Neural crest cell (in vitro differentiated cells): ENCODE measurements at places on chromosomes 2 and 18.
A peak's percentile ranks its signal among the peaks of the same experiment; 100 is the strongest.

- no peak for DNase-seq
These were observed 129.2 kb upstream of the CYP26B1 start for GRCh38 chr2:72276876-72277275.

- no peak for DNase-seq
These were observed 75.5 kb upstream of the CCDC68 start for GRCh38 chr18:55034742-55035141.

GRCh38 chr2:189834059-189834458 lies 49.8 kb downstream of the PMS1 start:
- no peak for DNase-seq

- no peak for DNase-seq
These were observed 119.7 kb downstream of the ACAA2 start for GRCh38 chr18:49693717-49694005.

DNA sequence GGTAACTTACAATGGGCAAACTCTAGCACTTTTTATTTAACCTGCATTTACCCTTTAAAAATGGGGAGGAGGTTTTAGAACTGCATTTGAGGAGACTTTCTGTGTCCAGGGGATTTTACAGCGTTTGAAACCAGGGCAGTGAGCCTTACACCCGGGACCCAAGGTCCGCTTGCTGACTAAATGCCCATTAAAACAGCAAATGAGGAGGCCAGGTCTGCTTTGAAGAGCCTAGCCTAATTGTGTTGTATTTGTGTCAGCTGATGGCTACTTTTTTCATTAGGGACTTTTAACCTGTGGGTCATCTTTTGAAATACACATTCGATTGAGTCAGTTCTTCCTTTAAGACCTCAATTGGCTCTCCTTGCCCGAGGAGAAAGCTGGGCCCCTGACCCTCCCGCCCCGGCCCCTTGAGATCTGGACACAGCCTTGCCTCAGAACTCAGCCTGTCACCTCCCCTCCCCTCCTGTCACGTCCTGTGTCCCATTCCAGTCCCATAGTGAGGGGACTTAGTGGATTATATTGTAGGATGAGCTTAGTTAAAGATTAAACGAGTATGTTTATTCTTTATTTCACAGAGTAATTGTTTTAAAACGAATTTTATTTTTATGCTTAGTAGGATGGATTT lies 69.0 kb downstream of the KLHL29 start:
- DNase-seq = no peak

DNA sequence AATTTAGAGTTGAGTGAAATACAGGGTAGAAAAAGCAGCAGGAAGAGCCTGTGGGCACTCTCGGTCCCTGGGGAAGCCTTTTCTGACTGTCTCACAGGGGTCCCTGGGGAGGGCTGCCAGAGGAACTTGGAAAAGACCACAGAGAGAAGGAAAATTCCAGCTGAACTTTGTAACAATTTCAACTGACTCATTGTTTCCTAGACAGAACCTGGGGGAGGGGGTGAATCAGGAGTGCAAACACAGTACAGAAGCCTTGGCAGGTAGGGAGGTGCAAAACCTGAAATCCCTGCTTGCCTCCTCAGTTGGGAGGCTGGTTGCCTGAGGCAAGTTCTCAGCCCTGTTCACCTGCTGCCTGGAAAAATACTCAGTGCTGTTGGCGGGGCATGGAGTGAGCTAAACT lies 106.8 kb downstream of the GRB14 start:
- no peak for DNase-seq

GRCh38 chr18:11995445-11996189 lies 14.3 kb downstream of the IMPA2 start:
- DNase-seq = peak; percentile 49

DNA sequence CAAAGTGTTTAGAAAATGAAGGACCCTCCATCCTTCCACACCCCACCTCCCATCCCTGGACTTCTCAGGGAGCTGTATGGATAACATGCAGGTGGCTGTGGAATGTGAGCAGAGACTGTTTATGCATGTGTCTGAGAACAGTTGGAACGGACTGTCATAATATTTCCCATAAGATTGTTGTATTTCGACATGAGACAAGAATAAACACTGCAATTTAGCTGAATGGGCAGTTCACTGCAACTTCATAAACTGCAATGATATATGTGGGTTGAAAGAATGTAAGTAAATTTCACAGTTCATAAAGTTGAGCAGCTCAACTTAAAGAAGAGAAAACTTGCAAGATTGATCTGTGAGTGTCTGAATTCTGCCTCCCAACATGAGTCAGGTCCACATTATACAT lies 74.6 kb downstream of the MEP1B start:
- no peak for DNase-seq

DNA sequence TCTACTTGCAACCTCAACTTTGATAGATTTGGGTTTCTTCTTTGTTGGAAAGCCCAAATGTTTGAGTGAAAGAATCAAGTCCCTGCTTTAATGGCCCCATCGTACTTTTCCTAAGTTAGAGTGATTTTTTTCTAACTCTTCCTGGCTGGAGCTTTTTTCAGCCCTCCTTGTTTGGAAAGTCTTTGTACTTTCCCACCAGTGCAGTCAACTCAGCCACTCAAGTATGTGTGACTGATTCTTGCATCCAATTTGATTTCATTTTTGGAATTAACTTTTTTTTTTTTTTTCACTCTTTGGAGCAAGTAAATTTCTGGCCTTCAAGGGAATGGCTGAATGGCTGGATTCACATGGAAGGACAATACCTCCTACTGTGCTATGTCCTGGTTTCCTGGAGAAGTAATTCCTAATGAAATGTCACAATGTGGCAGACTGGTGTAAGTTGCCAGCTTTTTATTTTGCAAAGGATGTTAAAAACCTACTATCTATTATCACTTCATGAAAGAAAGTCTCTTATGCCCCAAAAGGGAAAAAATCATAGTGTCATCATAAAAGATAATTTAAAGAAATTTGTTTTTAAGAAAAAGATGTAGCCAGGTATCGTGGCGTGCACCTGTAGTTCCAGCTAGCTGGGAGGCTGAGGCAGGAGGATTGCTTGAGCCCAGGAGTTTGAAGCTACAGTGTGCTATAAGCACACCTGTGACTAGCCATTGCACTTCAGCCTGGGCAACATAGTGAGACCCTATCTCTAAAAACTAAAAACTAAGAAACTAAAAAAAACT lies 76.0 kb upstream of the ZFP36L2 start:
- no peak for DNase-seq

DNA sequence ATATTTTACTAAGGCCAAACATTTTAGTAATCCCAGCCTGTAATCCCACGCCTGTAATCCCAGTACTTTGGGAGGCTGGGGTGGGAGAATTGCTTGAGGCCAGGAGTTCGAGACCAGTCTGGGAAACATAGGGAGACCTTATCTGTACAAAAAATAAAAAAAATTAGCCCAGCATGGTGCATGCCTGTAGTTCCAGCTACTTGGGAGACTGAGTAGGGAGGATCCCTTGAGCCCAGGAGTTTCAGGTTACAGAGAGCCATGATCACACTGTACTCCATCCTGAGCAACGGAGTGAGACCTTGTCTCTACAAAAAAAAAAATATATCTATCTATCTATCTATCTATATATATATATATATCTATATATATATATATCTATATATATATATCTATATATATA lies 19.1 kb downstream of the KLHL23 start:
- DNase-seq = no peak

DNA sequence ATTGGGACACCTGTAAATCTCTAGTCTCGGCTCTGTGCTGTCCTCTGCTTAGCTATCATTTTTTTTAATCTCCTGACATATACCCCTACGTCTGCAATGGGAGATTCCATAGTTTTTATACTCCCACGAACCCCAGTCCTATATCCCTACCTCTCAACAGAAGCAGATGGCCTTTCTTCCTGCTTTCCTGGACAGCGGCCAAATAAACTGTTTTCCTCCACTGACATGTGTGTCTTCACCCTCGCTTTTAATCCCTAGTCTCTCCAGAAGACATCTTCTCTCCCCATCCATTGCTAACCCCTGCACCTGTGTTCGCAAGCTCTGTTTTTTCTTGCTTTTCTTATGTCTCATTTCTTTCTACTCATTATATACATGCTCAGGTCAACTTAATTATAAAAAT lies 395.4 kb downstream of the EPHA4 start:
- DNase-seq = no peak

DNA sequence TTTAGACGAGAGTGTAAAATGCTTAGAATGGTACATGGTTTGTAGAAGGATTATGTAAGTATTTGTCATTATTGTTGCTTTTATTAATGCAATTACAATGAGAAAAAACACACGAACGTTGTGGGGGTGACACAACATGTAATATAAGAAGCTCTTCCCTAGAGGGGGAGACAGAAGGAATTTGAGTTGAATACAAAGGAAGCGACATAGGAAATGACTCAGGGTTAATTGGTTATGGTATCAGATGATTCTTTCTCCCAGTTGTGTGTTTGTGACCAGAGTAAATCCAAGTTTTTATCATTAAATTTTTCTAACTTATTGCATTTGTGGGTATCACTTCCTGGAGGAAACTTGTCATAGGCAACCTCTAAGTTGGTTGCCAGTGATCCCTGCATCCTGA lies 625.6 kb upstream of the CDH2 start:
- no peak for DNase-seq

- DNase-seq = no peak
These were observed 1.1 kb downstream of the MAP2 start for GRCh38 chr2:209424781-209425470.

DNA sequence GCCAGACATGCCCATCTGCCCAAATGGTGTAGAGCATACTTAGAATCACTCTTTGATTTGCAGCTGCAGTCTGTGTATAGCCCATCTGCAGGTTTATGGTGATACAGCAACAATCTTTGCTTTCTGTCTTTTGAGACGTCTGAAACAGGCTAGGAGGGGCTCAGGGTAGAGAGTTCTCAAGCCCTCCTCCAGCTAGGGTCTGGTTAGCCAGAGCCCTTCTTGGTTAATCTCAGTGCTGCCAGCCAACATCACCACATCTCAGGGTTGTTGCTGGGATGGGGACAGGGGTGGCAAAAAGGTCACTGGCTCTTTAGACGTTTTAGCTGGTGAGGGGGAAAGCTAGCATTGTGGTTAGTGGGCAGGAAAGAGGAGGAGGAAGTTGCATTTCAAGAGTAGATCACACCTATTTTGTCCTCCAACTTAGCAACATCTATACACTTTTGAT lies 136.6 kb upstream of the ACAA2 start:
- DNase-seq = no peak
